ENCODE measurements at places on chromosomes 16 and 17.

GRCh38 chr16:82633964-82634600 lies 7.3 kb downstream of the CDH13 start:
- DNase-seq = no peak

DNA sequence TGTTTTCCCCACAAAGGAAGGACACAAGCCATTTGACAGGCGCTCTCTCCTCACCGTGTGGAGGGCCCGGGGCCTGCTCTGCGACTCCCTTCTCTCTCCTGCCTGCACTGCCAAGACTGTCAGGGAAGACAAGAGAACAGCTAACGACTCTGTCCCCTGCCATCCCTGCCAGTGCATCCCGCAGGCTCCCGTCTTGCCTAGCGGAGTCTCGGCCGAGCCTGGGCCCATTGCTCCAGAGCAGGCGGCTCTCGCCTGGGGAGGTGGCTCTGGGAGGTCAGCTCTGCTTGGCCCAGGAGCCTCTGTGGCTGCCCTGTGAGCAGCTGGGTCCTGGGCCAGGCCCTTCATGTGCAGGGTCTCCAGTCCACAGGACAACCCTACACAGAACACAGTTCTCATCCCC lies 53.0 kb downstream of the WNT3 start:
- no peak for DNase-seq

DNA sequence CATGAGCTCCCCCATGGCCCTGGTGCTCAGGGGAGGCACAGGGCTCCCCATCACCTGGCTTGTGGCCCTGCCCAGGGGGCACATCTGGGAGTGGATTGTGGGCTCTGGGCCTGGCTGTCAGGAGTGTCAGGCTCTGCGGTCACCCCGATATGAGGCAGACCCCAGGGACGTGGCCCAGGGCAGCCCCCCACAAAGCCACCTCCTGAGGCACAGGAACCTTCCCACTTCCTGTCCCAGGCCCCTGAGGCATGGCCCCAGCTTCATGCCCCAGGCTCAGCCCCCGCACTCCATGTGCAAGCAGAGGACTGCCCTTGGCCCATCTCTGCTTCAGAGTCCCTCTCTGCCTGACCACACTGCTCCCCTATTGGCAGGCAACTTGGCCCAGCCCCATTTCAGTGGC lies 160.3 kb downstream of the PCTP start:
- no peak for DNase-seq

DNA sequence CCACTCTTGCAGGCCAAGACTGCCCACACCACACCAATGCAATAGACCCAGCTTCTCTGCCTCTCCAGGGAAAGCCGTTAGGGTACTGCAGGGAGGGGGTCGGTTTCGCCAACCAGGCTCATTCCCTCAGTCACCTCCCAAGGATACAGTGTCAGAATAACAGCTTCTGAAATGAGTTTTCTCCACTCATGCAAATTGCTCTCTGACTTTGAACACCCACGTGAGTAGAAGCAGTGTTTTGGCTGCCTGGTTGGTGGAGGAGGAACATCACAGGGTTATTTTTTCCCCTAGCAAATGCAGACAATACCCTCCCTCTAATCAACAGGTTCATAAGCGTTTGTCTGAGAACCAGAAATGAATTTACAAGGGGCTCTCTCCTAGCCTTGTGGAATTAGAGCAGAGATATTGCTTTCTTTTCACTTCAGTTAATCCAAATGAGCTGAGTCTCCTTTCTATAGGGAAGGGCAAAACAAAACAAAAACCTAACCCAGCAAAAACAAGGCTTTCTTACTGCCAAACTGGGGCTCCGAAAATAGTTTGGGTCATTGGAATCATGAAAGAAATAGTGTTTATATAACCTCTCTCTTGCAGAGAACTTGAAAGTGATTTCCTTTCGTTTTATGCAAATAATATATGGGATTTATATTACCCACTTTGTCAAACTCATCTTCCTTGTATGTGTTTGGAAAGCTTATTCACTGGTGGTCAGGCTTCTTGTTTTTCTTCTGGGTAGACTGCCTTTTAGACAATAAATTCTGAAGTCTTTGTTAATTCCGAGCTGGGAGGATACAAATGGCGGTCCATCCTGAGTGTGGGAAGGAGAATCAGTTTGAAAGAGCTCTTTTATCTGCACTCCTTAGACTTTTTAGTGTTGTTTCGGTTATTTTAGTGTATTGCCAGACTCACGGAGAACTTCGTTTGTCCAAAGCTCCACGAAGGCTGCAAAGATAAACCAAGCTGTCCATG lies 229.9 kb downstream of the MSI2 start:
- no peak for DNase-seq

- no peak for DNase-seq
These were observed 2.9 kb upstream of the SMIM5 start for GRCh38 chr17:75630071-75630917.

GRCh38 chr17:6100146-6100545 lies 30.0 kb downstream of the WSCD1 start:
- DNase-seq = no peak

DNA sequence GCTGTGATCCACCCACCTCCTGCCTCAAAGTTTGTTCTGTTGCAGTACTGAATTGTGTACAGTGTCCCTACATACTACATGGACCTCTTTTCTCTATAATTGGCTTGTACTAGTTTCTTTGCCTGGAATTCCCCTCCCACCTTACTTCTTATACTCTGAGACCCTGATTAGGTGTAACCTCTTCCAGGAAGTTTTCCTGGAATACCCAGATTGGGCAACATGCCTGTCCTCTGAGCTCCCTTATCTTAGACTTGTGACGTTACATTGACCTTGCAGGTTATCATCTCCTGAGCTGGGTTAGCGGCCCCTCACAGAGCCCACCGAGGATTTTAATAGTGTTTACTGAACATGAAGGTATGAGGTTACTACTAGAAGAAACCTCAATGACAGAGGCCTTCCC lies 237.0 kb downstream of the ZNF423 start:
- no peak for DNase-seq

DNA sequence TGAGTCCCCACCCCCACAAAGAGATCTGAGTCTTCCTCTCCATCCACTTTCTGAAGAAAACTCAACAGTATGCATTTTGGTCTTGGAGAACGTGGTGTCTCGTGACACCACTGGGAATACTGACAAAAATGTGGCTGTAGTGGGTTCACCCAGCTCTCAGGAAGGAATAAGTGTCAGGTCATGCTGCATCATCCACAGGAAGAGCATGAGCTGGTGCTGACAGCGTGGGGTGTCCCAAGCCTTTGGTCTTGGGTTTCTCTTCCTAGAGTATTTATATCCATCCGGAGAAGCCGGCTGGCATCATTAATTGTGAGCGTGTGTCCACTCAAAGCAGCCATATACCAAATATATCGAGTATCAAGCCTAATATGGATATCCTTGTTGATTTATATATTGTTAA lies 55.9 kb downstream of the C17orf67 start:
- DNase-seq = no peak

GRCh38 chr16:19130852-19131824 lies 17.4 kb downstream of the ITPRIPL2 start:
- peak; percentile 74 for DNase-seq
